ENCODE measurements at places on chromosomes 4 and X.
A peak's percentile ranks its signal among the peaks of the same experiment; 100 is the strongest.

GRCh38 chr4:1398681-1399507 is 7.3 kb downstream of the NKX1-1 start:
- DNase-seq = no peak

DNA sequence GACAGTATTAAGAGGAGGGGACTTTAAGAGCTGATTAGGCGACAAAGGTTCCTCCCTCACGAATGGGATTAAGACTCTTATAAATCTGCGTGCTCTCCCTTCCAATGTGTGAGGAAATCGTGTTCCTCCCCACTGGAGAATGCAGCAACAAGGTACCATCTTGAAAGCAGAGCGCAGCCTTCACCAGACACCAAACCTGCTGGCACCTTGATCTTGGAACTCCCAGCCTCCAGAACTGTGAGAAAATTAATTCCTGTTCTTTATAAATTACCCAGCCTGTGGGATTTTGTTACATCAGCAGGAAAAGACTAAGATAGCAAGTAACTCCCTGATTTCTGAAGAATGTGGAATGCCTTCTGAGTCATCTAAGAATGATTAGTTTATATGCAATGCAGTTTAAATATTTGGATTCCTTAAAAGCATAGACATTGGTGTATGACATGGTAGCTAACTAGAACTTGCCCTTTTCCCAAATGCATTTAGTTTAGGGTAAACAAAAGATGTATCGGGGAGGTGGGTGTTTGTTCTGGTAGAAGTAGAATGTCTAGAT is 86.1 kb downstream of the USP46 start:
- no peak for DNase-seq

DNA sequence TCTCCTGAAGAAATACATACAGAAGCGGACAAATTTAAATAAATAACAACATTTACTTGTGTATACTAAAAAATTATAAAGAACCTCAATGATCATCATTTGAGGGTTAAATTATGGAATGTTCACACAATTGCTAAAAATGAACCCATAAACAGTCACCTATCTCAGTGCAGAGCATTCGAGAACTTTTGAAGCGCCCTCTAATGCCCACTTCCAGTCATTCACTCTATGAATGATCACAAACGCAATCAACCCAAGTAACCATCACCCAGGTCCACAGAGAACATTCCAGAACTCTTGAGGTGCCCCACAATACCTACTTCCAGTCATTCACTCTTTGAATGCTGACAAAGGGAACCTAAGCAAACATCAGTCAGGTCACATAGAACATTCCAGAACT is 103.5 kb upstream of the PLAC1 start:
- DNase-seq = no peak

GRCh38 chrX:78624426-78624825 is 34.7 kb downstream of the RTL3 start:
- no peak for DNase-seq

DNA sequence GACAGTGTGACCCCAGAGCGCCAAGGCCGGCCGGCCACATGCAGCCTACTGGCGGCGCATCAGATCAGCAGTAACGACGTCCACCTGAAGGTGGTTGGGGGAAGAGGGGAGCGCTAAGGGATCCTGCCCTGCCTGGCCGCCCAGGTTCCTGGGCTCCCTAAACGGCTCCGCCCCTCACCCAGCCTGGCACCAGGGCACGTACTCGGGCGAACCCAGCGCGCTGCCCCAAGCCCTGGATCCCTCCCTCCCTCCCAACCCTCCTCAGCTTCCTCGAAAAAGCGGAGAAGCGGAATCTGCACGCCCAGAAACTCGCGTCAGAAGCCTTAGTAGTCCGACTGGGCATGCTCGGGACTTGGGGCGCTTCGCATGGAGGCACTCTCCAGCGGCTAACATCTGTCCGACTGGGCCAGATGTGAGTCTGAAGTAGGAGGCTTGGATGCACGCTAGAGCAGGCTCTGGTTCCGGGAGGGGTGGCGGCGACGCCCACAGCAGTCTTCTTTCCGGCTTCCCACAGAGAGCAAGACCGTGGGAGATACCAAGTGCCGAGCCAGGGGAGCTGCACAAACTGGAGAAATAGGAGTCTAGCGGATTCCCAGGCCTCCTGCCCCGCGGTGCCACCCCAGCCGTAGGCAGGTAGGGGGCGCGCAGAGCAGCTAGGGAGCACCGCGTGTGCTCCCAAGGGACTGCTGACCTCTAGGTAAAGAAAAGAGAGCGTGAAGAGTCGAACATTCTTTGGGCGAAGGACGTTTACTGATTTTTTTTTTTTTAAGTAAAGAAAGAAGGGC is 114.3 kb upstream of the TEX13C start:
- DNase-seq = no peak

GRCh38 chrX:18698737-18699650 is 8.5 kb upstream of the PPEF1 start:
- DNase-seq = no peak

DNA sequence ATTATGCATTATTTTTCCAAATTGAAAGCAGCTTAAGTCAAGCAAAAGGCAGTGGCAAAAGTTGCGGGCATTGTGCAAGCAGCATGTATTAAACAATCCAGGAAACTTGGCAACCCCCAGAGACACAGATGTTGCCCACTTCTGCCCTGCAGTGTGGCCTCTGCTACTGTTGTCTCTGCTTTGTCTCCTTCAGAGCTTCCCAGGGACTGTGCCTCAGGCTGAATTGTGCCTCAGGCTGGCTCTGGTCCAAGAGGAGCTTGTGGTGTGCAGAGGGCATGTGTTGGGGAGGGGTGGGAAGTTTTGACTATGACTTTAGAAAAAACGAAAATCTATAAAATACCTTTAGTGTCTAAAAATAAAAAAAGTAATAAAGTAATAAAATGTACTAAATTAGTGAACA is 201.4 kb downstream of the CCSER1 start:
- no peak for DNase-seq

DNA sequence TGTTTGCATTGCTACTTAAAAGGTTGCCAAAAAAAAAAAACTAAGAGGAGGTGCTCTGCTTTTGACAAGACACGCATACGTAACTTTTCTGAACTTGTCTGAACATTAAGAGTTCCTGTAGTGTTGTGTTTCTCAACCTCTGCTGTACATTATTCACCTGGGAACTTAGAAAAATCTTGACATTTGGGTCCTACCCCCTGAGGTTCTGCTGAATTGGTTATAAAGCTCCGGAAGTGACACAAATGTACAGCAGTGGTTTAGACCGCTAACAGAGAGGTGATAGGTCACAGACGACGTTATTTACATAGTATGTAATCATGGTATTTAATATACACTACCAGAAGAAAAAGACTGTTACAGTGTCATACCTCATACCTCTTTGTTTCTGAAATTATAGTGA is 61.1 kb downstream of the CPEB2 start:
- no peak for DNase-seq

DNA sequence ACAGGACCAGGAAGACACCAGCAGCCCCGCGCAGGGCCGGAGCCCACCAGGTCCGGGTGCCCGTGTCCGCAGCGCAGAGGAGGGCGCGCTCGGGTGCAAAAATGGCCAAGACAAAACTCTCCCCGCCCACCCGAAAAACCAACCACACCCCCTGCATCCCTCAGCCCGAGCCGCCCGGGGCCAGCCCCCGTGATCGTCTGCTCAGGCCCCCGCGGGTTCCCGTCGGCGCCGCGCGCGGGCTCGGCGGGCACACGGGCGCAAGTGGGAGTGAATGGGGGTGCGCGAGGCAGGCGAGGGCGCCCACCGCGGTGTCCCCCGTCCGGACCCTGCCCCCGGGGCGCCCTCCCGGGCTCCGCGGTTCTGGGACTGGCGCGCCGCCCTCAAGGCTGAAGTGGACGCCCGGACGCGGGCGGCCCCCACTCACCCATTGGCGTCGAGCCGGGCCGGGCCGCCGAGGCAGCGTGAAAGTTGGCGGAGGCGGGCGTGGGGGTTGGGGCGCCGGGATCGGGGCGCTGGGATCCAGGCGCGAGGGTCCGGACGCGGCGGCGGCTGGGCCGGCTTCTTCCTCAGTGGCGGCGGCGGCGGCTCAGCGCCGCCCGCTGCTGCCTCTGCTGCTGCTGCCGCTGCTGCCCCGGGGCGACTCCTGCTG is 393 bp downstream of the SH3KBP1 start:
- peak; percentile 8 for DNase-seq

DNA sequence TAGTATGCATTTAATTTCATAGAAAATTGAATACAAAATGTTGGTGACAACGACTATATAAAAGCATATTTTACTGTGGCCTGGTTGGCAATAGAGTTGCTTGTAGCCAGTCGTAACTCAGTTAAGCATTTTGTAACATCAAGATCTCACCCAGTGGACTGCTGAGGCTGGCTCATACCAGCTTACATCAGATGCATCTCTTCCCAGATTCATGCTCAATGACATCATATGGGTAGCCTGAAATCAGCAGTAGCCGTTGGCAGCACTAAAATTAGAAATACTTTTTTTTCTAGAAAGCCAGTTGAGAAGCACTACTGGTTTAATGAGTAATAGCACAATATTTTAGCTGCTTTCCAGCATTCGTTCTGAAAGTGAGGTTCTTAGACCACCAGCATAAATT is 341.2 kb downstream of the TECRL start:
- no peak for DNase-seq

DNA sequence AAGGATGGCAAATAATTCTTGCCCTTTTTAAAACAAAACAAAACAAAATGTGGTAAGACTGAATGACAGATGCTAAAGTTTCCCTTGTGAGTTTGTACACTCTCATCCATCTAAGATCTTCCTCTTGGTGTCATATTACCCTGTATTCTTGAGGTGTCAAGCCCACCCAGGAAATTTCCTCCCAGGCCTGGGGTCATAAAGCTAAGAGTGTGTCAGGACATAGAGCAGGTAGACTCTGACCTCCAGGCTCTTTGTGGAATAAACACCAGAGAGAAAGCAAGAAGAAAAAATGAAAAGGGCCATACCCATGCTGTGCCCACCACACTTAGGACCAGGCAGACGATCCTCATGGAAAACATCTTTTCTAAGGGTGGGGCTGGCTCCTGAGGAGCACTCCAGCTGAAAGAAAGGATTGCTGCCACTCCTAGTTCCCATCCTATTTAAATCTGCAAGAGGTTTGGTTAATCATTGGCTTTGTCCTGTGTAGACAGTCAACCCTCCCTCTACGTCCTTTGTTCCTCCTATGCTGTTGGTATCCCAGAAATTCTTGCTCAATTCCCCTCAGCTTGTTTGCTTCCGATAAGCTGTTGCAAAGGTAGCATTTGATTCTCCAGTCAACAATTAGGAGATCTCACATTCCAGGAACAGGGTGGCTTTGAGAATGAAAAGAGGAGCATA is at the start of gene FGA:
Gene FGA (minus strand): TSS at position 414 of the 678 bp plus-strand sequence. CDS start 55 bp downstream, at position 359.
- no peak for DNase-seq

DNA sequence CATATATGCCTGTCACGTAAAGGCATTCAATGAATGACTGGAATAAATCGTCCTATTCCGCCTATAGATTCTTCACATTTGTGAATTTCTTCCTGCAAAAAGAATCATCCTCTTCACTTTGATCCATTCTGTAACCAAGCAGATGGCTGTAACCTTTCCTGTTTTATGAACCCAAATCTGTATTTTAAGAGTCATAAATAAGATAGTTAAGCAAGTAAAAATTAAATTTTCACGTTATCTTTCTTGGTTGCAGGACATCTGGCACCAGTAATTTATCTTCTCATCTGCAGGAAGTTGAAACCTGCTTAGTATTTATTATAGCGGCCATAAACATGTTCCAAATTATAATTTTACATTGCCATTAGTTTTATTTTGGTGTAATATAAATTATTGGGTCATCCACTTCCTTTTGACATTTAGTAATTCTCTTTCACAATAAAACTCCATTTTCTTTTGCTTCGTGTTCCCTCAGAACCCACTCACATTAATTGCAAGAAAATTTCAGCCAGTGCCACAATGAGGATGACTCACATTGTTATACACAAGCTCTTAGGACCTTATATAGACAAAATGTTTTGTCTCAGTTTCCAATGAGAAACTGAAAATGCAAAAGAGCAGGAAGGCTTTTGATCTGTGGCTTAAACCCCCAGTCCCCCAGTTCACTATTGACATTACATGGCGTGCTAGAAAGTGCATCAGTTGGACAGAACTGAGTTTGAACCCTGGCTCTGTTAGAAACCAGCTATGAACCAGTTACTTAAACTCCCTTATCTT is 51.1 kb downstream of the TMEM156 start:
- DNase-seq = no peak

- DNase-seq = no peak
Observed at GRCh38 chr4:59553063-59553720, 1646.9 kb upstream of the ADGRL3 start.

GRCh38 chrX:70134116-70134477 is 850 bp downstream of the IGBP1 start:
- no peak for DNase-seq

DNA sequence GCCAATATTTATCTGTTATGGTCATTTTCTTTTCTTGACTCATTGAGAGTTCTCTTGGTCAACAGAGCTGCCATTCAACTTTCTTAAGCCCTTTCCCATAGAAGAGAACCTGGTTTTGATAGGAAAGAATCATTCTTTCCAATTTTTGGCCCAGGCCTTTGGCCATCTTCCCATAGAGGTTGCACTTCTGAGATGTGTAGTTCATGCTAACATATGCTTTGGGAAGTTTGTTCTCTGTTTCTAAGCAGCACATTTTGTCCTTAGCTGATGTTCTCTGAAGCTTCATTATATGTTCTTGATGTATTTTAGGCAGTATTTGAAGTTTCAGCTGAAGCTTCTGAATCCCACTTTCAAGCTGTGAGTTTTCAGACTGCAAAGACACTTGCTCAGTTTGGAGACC is 161.1 kb downstream of the VEGFC start:
- no peak for DNase-seq

DNA sequence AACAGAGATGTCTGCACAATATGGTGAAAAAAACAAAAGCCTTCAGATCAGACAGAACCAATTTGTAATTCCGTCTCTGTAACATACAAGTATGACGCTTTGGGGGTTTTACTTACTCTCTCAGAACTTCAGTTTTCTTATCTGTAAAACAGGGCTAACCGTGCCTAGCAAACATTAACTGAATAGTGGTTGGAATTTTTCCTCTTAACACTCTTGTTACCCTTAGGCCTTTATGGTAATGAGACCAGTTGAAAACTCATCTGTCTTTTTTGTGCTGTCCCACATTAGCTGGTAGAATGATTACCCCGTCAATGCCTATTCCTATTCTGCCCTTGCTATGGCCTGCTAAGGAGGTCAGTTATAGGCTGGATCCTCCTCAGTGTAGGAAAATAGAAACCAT is 4.5 kb upstream of the MYOZ2 start:
- no peak for DNase-seq

GRCh38 chrX:54194982-54195588 is 12.0 kb upstream of the FAM120C start:
- DNase-seq = no peak

- DNase-seq = no peak
Observed at GRCh38 chr4:7198440-7199128, 6.2 kb downstream of the SORCS2 start.

DNA sequence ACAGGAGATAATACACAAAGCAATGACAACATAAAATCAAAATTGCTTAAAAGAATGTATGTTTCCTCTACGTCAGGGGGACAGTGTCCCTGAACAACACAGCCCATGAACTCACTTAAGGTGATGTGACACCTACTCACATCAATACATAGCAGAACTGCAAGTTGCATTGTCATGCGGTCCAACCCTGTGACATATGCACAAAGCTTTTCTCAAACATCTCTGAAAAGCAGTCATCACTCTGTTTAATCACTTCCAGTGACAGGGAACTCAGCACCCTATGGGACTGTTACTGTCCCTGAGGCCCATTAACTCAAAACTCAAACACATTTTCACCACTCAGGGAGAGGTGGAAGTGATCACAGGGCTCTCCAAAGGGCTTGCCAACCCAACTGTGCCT is 2.4 kb downstream of the STX18 start:
- no peak for DNase-seq
